ENCODE measurements at places on chromosomes 2 and 18.
A peak's percentile ranks its signal among the peaks of the same experiment; 100 is the strongest.

GRCh38 chr18:3184275-3184963 is 35.3 kb downstream of the MYOM1 start:
- no peak for DNase-seq

- no peak for DNase-seq
Measured at GRCh38 chr2:16832910-16833309, 167.3 kb upstream of the CYRIA start.

DNA sequence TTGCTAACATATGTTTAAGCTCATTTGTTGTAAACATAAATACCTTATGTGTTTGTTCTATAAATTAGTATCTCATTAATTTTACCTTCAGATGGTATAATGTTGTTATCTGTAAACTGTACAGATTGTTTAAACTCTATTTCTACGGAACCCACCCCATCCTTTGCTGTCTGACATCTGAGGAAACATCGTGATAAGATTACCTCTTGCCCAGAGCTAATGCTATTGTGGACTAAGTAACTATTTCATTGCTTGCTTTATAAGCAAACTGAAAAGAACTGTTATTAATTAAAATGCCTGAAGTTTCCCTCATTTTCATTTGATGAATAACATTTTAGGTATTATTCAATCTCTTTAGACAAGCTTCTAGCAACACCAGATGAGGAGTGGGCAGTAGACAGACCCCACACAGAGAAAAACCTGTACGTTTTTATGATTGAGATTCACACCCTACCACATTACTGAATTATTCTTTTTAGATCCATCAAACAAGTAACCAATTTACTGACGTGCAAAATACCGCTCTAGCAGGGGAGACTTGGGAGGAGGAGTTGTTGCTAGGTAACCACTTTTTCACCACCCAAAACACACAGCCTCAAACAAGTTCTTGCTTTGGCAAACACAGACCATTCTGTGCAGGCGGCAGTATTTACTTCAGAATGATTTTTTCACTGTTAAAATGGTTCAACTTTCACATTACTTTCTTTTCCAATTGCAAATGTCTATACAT is 1.9 kb upstream of the SYT4 start:
- no peak for DNase-seq

GRCh38 chr2:237213315-237214022 is 127.8 kb downstream of the COPS8 start:
- DNase-seq = no peak

DNA sequence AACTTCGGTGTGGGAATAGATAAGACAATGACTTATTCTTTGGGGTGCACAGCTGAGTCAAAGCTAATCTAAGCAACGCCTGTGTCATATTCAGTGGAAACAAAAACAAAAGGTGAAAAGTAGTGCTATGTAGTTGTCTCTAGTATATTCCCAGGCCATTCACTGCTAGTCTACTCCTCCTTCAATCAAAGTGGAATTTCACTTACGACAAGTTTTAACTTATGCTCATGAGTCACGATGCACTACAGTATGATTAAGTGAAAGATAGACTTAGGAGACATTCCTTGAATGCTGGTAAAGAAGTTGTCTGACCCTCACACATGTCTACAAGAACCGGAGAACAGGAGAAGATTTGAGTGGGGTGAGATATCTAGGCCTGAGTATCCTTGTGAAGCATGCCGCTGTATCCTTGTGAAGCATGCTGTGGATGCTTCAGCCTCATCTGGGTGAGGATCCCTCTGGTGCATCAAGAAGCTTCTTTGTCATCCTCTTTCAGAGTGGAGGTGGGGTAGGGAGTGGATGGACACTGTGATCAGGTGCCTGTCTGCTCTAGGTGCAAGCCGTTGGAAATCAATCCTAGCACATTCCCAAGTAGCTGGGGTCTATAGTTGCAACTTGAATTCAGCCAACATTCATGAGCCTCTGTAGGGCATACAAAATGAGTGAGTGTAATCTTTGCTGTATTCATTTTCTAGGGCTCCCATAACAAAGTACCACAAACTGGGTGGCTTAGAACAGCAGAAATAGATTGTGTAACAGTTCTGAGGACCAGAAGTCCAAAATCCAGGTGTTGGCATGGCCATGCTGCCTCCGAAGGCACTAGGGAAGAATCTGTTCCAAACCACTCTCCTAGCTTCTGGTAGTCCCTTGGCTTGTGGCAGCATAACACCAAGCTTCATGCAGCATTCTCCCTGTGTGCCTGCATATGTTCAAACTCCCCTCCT is 173.5 kb upstream of the FN1 start:
- DNase-seq = no peak

GRCh38 chr2:106095478-106096298 is 98.4 kb downstream of the UXS1 start:
- peak; percentile 75 for DNase-seq

DNA sequence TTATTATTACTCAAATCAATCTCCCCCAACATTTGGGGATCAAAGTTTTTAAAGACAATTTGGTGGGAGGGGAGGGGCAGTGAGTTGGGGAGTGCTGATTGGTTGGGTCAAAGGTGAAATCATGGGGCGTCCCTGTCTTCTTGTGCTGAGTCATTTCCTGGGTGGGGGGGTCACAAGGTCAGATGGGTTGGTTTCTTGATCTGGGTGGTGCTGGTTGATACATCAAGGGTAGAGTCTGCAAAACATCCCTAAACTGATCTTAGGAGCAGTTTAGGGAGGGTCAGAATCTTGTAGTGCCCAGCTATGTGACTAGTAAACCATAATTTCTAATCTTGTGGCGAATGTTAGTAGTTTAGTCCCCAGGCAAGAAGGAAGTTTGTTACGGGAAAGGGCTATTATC is 67.4 kb downstream of the MOGAT1 start:
- no peak for DNase-seq

- DNase-seq = no peak
Measured at GRCh38 chr2:12369566-12369965, 347.2 kb upstream of the TRIB2 start.

- no peak for DNase-seq
Measured at GRCh38 chr2:1741851-1742250, 2.5 kb downstream of the PXDN start.

DNA sequence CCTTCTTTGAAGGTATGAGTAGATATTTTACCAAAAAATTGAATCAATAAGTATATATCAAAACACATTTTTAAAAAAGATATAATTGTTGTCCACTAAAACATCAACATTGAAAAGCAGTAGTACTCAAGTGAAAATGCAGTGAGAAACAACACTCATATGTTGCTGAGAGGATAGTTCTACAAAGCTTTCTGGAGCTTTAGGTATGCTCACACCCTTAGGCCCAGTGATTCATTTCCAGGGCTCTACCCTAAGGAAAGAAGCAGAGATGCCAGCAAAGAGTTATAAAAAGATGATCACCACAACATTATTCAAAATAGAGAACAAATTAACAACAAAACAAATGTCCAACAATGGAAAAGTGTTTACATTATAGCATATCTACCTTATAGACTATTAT is 197.3 kb upstream of the CCDC150 start:
- no peak for DNase-seq

GRCh38 chr2:98242003-98242402 is 104.3 kb upstream of the CNGA3 start:
- no peak for DNase-seq

DNA sequence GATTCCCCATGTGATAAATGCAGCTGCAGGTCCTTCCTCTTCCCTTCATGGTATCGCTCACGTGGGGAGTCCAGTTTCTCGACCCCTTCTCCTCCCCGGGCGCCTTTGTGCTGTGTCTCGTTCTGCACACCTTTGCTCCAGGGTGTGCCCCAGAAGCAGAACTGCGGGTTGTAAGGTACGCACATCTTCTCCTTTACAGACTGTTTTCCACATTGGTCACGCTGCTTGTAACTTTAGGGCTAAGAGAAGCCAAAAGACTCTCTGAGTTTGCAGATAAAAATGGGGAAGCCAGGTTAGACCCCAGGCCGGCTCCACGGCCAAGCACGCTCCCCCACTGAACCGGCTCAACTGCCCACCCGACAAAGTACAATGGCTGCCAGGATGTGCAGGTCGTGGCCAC is 45.9 kb upstream of the TFCP2L1 start:
- no peak for DNase-seq

DNA sequence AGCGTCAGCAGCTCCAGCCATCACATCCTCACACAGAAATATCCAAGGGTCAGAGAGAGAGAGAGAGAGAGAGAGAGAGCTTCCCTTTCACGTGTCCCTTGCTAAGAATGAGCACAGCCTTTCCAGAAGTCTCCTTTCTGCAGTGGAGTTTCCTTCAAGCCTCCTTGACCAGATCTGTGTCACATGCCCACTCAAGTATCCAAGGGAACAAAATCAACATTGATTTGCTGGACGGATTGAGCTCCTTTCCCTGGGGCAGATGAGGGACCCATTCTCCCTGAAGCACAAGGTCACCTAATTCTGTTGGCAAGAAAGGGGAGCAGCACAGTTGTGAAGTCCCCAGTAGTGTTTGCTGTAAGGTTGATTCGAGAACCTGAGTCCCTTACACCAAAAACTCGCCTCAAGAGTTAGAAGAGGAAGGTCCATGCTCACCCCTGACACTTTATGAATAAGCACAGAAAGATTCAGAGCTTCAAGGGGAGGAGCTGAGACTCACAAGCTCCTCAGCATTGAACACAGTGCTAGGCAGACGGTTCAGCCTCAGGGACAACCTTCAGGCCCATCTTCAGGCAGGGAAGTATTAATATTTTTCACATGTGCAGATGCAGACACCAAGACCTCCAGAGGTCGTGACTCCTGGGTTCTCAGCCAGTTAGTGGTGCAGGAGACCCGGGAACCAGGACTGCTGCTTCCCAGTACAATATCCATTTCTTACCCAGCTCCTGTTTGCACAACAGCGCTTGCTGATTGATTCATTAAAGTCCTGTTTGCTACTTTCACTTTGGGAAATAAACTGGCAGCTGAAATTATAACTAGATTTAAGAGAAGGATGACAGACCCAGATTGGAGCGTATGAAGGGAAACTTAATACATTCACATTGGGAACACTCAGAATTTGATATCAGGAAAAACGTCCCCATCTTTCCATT is 38.2 kb upstream of the MARCO start:
- DNase-seq = no peak

DNA sequence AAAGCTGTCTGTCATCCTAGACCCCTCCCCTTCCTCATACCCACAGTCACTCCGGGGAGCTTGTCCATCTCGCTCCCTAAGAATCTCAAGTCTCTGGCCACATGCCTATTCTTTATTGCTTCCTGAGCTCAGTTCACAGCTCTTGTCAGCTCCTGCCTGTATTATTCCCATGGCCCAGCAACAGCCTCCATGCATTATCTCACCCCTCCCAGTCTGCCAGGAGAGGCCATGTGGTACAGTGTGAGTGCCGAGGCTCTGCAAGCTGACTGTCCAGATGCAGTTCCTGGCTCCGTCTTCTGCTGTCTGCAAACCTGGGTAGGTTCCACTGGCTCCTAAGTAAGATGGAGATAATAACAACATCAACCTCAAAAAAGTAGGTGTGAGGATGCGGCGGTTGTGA is 79.7 kb downstream of the MRPS9 start:
- DNase-seq = no peak

- no peak for DNase-seq
Measured at GRCh38 chr18:33757037-33757436, 179.0 kb downstream of the ASXL3 start.

DNA sequence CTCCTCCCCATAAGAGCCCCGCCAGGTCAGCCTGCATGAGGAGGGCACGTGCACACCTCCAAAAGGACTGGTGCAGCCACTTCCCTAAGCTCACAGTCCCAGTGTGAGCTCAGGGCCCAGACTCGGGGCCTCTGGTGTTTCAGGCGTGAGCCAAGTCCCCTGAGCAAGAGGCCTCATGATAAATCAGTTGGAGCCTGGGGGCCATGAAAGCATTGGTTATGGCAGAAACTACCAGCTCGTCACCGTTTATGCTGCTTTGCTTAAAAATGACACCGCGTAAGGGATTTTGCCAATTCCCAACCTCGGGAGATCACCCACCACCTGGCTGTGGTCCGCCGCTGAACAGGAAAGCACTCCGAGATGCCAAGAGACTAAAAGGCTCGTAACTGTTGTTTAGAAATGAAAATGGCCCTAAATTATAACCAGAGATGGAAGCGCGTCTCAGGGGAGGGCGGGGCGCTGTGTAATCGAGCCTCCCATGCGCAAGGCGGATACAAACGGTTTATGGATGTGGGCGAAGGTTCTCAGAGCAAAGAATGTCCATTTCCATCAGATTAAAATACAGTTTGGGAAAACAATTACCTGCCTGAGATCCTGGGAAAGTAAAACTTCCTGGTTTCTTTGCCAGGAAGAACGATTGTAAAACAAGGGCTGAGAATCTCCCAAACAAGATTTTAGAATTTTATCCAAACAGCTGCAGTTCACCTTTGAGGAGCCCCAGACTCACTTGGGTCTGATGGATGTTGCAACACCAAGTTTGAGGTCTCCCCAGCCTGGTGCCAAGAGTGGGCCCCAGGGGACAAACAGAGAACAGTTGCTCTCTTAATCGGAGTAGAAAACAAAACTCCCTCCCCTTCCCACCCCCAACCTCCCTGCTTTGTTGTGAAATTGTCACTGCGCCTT is 141.4 kb downstream of the BCL2 start:
- DNase-seq = no peak

DNA sequence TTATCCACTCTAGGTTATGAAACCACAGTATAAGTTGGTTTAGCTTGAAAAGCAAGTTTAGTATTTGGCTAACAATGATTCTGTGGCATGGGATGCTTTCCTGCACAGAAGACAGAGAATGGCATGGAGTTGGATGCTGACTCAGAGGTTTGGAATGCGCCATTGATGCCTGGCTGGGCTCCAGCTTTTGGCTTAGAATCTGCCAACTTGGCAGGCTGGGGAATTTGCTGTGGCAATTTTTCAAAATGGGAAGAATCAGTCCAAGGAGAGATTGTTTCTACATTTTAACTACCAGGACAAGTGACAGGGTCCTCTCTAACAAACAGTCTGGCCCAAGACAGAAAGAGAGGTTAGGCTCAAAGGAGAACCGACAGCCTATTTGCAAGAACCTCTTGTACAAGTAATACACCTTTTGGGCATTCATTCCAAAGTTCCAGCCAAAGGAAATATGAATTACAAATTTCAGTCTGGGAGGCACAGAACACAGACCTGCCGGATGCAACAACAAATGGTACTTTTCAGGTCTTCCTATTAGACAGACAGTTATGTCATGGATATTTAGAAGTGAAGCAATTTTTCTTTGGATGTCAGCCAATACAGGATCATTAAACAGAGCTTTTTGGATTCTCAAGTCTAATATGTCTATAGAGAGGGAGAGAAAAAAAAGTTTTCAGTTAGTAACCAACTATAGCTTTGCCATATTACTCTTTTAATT is 1027.7 kb downstream of the TMEM182 start:
- DNase-seq = no peak

DNA sequence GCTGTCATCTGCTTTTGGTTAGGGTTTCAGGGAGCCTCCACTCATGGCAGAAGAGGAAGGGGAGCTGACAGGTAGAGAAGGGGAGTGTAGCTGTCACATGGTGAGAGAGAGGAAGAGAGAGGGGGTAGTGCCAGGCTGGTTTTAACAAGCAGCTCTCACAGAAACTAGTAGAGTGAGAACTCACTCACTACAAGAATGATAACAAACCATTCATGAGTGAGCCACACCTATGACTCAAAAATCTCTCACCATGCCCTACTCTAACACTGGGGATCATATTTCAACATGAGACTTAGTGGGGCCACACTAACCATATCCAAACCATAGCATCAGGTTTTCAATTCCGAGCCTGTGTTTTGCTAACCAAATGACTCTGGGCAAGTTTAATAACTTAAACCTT is 274.9 kb upstream of the VWC2L start:
- DNase-seq = no peak

Measured in activated naive CD4-positive, alpha-beta T cell treated with anti-CD3 and anti-CD28 coated beads, Interleukin-2, amount 50 U/mL, for 16 hours (primary cell).